NCI-H187 treated with DMSO at 0.1 percent for 48 hours (cell line): ENCODE measurements at places on chromosomes 16 and 17.

- no peak for DNase-seq
Observed at GRCh38 chr17:16288860-16289571, 64.3 kb downstream of the CENPV start.

DNA sequence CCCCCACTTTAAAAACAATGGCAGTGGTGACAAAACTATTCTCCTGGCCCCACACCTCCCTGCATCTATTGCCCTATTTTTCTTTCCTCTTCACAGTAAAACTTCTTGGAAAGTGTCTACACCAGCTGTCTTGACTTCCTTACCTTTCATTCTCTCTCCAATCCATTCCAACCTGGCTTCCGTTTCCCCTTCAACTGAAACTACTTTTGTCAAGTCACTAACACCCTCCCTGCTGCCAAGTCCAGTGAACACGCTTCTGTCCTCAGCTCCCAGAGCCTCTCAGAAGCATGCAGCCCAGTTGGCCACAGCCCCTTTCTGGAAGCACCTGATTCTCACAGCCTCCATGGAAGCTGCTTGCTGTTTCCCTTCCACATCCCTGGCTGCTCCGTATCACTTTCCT, 4.0 kb upstream of the SCN4A start:
- DNase-seq, result no peak

DNA sequence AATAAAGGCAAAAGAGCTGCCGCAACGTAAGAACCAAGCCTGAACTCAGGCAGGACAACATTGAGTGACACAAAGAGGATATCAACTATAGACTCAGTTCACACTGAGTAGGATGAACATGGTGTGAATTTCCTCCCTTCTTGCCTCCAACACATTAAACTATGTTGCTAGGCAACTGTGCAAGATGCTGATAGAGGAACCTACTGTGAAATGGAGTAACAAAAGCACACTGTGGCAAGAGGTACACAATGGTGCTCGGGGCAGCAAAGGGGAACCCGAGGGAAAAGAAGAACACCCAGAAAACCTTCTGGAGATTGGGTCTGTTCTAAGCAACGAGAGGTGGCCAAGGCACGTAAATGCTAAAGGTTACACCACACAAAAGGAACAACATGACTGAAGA, 34.1 kb downstream of the GRB2 start:
- no peak for DNase-seq

DNA sequence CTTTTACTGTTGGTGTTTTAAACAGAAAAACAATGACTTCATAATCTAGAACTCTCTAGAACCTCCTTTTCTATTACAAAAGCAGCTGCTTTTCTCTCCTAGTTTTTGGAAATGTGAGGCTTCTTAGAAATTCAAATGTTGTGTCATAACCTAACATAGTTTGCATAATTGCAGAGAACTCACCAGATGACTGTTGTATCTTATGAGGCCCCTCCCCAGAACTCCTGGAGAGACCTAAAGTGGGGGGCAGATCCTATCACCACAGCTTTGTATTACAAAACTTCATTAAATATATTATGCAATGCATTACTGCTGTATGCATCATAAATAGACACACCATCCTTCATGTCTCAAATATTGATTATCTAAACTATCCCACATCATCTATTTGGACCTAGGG, 538.7 kb upstream of the HSBP1 start:
- DNase-seq, result no peak

GRCh38 chr17:9998060-9998459, 93.0 kb upstream of the RCVRN start:
- no peak for DNase-seq

GRCh38 chr16:85078952-85079351, 33.3 kb downstream of the CIBAR2 start:
- DNase-seq, result no peak

DNA sequence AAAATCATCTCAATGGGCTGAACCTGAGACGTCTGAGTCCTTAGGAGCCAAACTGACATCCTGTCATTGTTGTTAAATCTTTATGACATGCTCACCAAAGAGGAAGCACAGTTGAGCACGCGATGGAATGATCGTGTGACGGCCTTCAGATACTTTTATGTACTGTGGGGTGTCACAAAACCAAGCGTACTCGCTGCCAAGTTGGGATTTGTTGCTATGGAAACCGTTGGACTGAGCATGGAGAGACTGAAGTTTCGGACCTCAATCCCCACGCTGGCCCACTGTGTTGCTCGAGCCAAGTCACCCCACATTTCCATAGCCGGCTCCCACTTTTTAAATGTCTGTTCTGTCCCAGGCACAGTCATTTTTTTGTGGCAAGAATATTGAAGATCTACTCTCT, 222.8 kb upstream of the SDK2 start:
- DNase-seq, result no peak

DNA sequence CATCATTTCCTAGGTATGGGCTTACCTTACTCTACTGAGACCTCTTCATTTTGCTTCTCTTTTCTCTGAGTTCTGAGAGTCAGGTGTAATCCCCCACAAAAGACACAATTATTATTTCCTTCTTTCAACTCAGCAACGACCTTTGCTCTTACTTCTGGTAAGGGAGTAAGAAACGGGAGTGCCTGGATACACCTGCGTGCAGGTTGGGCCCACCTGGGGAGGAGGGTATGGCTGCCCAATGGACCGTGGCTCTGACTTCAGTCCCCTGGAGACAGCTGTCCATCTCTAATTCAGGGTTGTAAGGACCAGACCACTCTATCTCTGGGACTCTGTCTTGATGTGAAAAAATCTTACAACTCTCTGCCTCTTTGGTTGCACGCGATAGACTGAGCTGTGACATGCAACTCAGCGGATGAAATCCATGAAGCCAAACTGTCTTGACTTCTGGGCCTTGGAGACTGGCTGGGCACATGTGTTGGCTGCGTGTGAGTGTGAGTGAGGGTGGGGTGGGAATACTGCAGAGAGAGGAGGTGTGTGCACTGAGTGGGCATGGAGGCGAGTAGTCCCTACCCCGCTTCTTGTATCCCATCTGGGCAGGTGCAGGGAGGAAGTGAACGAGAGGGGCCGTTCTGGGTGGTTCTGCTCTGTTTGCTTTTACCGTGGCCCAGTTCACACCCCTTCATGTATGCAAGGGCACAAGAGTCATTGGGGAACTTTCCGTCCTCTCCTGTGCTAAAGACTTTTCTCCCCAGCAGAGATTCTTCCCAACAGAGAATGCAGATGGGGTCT, 1.2 kb downstream of the TMEM238L start:
- DNase-seq, result no peak

DNA sequence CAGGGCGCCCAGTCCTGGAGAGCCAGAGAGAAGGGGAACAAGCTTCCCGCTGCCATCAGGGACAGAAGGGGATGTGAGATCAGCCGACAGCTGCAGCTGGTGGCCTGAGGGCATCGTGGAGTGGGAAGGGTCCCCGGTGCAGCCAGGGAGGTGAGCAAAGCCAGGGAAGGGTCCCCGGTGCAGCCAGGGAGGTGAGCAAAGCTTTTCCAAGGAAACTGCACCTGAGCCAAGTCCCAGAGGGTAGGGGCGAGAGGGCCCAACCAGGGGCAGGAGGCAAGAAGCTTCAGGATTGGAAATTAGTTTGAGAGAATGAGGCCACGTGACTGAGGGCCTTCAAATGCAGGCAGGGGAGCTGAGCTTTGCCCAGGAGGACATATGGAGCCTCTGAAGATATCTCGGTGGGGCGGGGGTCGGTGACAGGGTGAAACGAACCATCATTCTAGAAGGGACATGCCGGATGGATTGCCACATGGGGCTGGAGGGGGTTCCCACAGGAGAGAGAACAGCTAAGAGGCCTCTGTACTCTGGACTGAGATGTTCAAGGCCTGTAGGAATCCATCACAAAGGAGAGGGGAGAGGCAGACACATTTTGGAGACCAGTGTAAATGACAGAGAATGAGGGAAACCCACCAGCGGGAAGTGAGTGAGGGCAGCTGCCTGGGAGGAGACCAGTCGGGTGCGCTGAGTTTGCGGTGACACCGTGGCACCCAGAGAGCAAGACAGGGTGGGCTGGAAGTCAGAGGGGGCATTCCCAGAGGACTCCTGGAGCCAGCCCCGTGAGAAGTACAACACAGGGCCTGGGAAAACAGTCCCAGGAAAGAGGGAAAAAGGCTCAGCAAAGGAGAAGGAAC, 31.4 kb upstream of the RPH3AL start:
- DNase-seq, result no peak

- DNase-seq, result no peak
Observed at GRCh38 chr17:44807817-44808155, 22.3 kb downstream of the GJC1 start.

DNA sequence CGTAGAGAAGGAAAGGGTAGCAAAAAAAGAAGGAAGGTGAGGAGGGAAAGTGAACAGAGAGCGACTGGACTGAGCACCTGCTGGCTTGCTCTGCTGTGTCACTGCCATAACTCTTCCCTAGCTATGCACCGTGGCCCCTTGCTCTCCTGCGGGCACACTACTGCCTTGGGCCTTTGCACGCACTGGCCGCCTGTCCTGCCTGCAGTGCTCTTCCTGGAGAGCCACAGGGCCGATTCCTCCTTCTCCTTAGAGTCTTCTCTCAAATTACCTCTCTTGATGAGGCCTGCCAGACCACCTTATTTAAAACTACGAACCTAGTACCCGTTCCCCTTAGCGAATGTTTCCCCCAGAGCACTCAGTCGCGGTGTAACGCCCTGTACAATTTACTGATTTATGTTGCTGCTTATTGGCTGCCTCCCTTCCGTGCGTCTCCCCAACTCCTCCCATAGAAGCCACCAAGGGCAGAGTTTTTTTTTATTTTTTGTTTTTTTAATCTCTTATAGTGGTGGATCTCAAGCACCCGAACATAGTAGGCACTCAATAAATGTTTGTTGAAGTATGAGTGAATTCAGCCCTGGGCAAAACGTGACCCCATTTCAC, 70.3 kb downstream of the RAI1 start:
- no peak for DNase-seq
